GOT3 (cell line): ENCODE measurements at places on chromosomes 7 and 10.

DNA sequence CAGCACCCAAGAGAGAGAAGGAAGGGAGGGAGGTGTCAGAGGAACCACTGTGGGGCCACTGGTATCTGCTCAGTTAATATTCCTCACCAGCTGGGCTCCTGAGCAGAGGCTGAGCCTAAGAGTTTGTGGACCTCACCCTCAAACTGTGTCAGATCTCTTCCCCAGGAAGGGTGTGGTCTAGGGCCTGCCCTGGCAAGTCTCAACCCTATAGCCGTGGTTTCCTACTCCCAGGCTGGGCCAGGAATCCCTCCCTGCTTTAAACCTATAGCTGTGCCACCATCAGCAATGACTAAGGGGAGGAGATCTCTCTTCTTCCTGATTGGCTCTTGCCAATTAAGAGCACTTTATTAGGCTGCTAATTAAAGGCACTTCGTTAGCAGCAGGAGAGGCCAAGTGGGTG lies 29.9 kb downstream of the POLL start:
- no peak for DNase-seq

GRCh38 chr7:22125436-22125835 lies 179.7 kb upstream of the CDCA7L start:
- DNase-seq = no peak

GRCh38 chr10:124301736-124302135 lies 117.0 kb downstream of the OAT start:
- no peak for DNase-seq

DNA sequence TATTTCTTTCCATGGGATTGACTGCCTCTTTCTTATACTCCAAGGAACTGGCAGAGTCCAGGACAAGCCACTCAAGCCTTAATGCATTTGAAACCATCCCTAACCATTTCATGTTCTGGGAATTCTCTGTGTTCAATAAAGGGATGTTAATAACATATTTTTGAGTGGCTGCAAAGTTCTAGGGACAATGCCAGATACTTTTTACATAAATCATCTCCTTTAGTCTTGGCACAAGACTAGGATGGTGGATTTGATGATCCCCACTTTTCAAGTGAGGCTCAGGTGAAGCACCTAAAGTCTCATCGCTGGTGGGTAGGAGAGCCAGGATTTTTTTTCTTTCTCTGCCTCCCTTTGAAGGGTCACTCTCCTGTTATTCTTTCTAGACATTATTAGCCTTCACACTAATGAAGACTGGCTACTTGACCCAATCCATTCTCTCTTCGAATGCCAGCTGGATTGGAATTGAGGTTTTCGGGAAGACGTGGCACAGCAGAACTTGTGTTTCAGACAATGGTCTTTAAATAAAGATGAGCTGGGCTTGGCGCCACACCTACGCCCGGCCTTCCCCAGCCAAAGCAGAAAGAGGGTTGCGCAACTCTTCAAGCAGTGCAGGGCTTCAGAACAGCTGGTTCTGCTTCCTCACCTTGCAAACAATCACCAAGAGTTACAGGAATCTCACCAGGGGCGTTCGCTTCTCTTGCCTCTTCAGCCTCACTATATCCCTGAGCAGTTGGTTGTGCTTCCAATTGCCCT lies 73.8 kb upstream of the BMPER start:
- no peak for DNase-seq

- DNase-seq = no peak
These were observed 19.3 kb downstream of the TCAF1 start for GRCh38 chr7:143882604-143883078.

GRCh38 chr7:73881352-73882046 lies 20.5 kb downstream of the TMEM270 start:
- no peak for DNase-seq

DNA sequence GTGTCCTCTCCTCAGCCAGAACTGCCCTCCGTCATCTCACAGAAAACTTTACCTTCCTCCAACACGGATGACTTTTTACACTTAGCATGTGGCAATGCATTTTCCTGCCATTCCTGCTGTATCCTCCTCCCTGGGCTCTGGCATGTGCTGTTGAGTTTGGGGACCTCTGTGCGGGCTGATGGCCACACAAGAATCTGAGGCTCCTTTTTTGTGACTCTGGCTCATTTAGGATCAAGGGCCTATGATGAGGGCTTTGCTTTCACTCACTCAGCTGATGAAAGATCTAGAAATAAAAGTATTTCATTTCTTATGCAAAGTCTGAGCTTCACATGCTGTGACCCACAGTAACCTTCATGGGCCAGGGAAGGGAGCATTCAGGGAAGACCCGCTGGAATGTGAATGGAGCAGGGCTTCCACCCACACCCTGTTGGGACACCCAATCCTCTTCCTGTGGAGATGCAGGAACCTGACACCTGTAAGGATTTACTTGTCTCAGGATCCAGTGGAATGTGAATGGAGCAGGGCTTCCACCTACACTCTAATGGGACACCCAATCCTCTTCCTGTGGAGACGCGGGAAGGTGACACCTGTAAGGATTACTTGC lies 500.3 kb upstream of the MKI67 start:
- no peak for DNase-seq

DNA sequence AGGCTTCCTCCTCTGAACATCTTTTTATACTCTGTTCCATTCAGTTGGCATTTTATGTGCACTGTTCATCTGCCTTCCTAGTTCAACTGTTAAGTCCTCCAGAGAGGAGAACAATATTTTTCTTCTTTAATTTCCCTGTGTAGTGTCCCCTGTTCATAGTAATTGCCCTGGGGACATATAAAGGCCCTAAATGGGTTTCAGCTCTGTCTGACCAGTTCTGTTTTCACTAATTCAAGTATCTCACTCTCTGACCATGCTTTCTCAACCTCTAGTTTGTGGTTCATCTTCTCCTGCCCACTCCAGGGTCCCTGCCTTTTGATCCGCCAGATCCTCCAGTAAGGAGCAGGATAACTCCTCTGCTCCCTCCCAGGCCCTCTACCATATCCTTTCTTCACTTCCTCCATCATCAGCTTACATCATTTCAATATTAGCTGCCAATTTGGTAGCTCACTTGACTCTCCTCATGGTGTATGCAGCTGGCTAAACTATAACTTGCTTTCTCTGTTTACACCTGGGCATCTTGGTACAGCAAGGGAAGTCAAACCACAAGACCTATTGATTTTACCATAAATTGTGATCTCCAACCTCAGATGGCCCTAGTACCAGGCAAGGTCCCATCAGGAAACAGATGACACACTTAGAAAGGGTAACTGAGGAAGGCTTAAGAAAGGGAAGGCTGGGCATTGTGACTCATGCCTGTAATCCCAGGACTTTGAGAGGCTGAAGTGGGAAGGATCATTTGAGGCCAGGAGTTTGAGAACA lies 17.7 kb upstream of the C10orf67 start:
- no peak for DNase-seq

DNA sequence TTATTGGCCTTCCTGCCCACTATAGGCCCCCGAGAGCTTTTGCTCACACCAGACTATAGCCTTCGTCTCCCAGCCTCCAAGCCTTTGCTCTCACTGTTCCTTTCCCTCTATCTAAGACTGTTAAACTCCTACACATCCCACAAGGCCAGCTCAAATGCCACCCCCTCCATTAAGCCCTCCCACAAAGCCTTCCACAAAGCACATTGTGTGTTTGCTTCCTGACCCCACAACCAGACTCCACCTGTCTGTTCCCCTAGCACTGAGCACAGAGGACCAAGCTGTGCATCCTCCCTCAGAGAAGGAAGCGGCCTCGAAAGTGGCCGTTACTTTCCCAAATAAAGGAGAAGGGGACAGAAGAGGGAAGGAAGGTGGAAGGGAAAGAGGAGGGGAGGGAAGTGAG lies 1.3 kb downstream of the LOXL4 start:
- DNase-seq = no peak

DNA sequence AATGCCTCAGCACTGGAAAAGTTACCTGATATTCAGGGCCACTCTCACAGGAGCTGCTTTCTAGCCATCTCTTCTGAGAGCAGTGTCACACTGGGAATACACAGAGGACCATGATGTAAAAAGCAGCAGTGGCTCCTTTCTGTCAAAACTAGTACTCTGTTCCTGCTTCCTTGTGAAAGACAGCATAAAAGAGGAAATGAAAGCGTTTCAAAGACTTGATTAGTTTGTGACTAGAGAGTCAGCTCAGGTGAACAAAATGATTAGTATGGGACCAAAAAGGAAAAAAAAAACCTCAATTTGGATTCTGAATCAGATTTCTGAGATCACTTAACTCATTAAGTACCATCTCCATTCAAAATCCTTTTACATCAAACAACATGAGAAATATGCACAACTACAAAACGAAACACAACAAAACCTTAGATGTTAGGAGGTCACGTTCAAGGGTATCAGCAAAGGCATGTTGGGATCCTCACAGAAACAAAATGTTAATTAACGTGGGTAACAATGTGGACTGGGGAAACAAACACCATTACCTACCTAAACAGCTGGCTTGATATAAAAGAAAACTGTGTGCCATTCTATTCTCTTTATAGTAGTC lies 103.7 kb downstream of the MACC1 start:
- no peak for DNase-seq

GRCh38 chr7:150406567-150407421 lies 27.7 kb downstream of the ZNF775 start:
- no peak for DNase-seq
